ENCODE measurements at places on chromosomes 7 and 10.

- DNase-seq: no peak
These were observed 28.8 kb downstream of the CNOT4 start for GRCh38 chr7:135480966-135481597.

DNA sequence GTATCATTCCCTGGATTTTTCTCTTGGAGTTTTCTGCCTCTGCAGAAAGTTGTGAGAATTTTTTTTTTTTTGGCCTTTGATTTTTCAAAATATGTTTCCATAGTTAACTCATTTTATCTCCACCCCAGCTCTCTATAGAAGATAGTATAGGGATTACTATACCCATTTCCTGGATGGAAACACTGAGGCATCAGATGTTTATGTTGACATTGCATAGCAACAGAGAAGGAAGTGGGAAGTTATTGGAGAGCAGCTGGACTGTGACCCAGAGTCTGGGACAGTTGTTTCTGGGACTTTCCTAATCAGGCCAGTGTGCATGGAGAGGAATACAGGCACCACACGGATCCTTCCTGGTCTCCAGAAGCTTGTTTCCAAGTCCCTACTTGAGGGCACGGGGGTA is 158.0 kb downstream of the CDH23 start:
- peak; percentile 19 for DNase-seq

GRCh38 chr7:151940048-151940811 is 16.0 kb upstream of the GALNTL5 start:
- no peak for DNase-seq

- DNase-seq: peak; percentile 85
These were observed 14.8 kb downstream of the TPK1 start for GRCh38 chr7:144821067-144821466.

DNA sequence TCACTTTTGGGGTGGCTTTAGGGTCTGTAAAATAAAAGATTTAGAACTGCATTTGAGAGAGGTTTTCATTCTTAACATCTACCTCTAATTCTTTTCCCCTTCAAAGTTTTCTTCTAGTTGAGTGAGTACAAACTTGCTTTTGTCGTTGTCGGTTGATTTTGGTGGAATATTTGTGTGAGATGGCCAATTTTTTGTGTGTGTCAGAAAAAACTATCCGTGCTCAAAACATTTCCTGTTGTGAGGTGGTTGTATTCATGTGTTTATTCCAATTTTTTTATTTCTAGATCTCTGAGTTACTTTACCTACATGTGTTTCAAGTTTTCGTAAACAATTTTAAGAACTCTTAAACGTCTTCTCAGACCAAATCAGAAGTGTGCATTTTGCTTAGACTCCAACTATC is 1.6 kb downstream of the AHR start:
- DNase-seq: no peak

- DNase-seq: no peak
These were observed 22.0 kb downstream of the ADRA2A start for GRCh38 chr10:111098679-111099437.

DNA sequence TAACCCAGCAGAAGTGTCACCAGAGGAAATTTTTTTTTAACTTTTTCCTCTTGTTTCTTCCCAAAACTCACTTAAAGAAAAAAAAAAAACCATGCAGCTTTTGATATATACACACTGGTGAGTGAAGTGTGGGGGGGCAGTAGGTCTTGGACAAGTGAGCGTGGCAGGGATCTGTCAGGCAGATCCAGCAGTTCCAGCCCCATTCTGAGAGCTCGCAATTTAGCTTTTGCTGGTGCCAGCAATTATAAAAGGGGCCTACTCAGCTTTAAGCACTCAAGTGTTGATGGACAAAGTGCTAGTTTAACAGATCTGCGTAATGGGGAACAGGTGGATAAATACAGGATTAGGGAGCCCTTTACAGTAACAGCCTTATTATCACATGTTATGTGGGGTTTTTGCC is 619.2 kb upstream of the GALNT17 start:
- DNase-seq: no peak

DNA sequence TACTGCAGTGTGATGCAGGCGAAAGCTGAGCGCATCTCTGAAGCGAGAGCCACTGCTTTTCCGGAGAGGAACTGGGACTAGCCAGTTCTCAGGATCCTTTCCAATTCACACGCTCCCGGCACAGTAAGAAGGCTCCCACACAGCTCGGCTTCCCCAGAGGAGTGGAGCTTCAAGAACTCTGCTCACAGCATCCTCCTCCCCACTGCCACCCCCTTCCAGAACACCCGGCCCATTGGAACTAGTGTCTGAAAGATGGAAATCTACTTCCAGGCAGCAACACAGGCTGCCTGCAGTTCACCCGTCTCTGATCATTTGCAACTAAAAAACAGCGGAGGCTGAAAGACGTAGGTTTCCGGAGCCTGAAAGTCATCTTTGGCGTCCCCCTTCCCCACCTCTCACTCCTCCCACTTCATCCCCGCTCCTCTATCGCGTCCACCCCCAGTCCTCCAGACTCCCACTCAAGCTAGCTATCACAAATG is at the start of gene DGKB:
TSS of gene DGKB (minus strand) at position 163 of the 479 bp plus-strand sequence.
- DNase-seq: no peak

GRCh38 chr10:128570319-128570995 is 444.2 kb upstream of the MKI67 start:
- DNase-seq: no peak

DNA sequence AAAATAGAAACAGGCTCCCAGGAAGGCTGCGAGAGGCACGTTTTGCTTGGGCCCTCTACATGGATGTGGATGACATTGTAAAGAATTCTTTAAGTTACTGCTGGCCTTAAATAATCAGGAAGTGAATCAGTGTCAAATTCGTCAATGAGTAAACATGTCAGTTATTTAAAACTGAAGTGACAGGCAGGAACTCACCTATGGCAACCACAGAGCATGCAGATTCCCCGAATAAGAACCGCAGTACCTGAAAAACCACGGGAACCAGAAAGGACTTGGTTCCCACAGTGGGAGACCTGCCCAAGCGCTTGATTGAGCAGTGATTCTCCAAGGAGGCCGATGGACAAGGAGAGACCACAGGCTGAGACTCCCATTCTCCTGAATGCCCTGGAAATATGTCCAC is 351.2 kb upstream of the AKR1E2 start:
- peak; percentile 26 for DNase-seq

DNA sequence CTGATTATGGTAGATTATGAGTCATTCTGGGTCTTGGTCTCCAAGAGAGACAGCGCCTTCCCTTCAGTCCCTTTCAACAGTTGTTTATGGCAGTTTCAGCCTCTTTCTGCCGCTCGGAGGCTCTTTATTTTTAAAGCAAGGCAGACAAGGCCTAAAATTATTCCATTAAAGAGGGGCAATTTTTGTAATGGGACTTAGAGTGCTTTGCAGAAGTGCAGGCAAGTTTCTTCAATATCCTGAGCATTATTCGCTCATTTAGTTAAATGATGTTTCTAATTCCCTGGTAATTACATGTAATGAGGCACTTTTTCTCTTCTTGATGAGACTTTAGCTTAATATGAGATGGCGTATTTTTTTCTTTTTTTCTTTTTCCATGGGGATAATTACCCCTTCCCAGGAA is 33.6 kb downstream of the BUB3 start:
- no peak for DNase-seq

DNA sequence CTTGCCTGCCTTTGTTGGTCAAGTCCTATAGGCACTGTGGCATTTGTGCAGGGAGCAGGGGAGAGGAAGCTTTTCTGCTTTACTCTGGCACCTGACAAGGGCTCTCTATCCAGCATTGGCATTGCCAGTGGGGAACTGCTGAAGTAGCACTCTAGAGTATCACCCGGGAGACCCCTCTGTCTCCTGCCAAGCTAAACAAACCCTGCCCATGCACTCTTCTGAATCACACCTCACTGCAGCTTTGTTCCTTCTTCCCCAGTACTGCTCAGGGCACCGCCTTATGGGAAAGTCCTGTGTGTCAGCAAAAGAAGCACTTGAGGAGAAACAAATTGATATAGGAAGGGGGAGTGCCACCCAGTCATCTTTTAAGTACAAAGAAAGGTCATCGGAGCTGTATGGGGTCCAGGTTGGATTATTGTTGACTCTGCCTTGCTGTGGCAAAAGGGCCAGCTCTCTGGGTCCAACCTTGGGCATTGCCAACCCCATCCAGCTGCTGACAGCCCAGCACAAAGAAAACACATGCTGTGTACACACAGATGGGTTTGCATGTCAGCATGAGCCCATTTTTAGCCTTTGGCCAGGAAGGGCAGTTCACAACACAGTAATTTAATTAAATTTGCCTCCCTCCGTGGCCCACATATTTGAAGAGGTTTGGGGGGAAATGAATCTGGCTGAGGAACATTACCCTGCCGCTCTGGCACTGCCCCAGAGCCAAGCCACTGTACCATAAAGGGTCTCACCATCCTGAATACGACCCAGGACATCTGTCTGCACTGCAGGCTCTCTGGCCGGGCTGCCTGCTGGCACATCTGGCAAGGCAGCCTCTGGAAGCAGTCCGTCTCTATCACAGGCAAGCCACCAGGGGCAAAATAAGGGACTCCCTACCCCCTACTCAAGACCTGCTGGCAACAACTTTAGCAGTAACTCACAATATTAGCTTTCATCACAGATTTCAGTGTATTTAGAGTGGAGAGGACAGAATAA is 13.1 kb downstream of the LRRC4 start:
- DNase-seq: no peak

DNA sequence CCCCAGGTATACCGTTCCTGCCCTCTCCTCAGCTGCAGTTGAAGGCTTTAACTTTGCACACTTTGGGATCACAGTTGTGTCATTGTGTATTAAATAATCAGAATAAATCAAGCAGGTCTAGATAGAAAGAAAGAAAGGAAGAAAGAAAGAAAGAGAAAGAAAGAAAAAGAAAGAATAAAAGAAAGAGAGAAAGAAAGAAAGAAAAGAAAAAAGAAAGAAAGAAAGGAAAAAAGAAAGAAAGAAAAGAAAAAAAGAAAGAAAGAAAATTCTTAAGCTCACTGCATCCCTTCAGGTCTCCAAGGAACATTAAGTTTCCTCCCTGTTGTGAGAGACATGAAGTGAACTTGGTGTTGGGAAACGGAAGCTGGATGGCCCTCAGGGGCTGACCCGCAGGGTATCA is 17.2 kb upstream of the TRIM24 start:
- DNase-seq: no peak

- DNase-seq: no peak
These were observed 122.1 kb downstream of the EGFR start for GRCh38 chr7:55140941-55141278.

- DNase-seq: peak; percentile 94
These were observed 32.1 kb downstream of the JCAD start for GRCh38 chr10:30027057-30028005.

- no peak for DNase-seq
These were observed 280.4 kb downstream of the KCNMA1 start for GRCh38 chr10:77357185-77357584.

DNA sequence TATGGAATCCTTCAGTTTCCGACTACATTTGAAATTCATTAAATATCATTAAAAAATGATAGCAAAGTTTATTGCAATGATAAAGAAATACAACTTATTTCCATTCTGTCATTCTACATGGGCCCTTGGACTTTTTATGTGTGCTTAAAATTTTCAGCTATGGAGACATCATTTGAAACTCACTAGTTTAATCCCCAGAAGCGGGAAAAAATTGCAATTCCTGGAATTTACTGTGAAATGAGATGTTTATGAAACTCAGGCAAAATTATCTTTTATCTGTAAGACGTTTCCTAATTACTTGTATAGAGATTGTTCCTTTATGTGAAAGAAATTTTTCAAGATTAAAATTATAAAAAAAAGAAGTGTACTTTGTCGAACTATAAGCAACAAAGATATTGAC is 213.4 kb downstream of the PARD3 start:
- DNase-seq: no peak

DNA sequence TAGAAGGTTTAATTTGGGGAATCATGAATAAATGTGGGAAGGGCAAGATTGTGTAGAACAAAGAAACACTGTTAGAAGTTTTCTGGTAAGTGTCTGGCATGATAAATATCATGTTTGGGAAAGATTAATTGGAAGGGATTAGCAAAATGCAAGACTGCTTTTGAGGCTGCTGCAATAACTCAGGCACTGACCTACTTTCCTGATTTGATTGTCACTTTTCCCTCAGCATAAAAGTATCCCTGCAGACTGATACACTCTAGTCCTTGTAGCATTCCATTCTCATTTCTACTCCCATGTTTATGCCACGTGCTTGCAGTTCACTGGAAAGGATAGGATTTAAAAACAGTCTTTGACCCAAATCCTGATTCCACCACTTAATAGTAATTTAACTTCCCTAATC is 303.3 kb upstream of the SEMA3A start:
- no peak for DNase-seq

- no peak for DNase-seq
These were observed 98.9 kb upstream of the GLCCI1 start for GRCh38 chr7:7869651-7870050.

GRCh38 chr10:43343126-43343525 is 28.3 kb upstream of the FXYD4 start:
- no peak for DNase-seq

DNA sequence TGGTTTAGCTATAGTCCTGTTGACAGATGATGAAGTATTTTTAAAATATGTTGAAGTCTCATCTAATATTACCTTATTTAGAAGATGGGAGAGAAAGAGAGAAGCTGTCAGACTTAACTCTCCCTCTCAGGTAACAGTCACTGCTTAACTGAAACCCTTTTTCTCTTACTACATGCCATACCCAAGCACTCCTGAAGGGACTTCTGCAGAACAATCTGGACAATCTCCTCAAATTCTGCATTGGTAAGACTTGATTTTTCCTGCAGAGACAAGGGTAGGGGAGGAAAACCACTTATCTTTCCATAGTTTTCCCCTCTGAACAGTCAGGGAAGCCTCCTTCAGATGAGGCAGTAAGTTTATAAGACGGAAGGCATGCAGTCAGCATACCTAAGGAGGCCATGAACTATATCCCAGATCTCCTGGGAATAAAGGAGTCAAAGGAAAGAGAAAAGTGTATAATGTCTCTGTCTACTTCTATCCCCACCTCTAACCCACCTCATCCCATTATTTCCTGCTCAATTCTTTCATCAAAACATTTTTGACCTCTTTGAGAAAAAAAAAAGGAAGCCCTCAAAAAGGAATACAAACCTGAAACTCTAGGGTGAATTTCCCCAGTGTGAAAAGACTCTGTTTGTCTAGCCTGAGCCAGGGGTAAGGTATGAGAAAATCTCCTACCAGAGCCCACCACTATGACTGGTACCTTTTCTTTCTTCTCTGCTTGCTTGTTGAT is 9.4 kb downstream of the ZCWPW1 start:
- no peak for DNase-seq

DNA sequence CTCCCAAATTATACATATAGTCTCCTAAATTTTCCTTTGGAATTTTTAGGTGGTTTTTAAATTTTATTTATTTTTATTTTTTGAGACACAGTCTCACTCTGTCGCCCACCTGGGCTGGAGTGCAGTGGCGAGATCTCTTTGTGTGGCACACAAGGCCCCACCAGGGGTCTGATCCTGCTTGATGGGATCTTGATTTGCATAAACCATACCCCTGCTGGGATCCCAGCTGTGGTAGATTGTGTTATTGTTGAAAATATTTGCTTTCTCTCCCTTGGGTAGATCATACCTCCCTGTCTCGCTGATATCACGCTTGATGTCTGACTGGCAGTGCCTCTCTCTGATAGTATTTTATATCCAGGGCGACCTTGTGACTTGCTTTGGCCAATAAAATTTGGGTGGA is 5.6 kb upstream of the MUC3A start:
- no peak for DNase-seq
